Activated CD8-positive, alpha-beta memory T cell treated with anti-CD3 and anti-CD28 coated beads, Interleukin-2, amount 10 ng/mL, durations not matched to agents 7 days and 5 days (primary cell): ENCODE measurements at places on chromosomes 16 and 17.

DNA sequence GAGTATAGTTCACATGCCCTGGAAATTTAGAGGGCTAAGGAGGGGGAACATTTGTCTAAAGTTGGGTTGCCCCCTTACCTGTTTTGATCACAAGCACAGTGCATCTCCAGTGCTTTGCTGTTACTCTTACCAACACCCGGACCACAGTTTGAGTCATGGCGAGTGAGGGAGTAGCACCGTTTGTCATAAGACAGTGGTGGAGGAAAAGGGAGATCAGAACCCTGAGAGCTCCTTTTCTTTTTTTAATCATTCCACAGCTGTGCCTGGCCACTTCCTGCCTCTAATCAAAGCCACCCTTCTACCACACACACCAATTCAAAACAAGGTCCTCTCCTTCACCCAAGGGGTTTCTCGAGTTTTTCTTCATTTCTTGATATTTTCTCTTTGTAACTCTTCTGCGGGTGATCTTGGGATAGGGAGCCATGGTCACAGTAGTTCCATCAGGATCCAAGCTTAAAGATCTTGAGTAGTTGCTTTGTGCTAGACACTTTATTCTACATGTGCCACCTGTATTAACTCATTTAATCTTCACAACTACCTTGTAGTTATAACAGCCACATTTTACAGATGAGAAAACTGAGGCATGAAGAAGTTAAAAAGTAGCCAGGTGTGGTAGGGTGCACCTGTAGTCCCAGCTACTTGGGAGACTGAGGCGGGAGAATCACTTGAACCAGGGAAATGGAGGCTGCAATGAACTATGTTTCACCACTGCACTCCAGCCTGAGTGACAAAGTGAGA is 5.0 kb upstream of the MYL4 start:
- peak; percentile 89 for DNase-seq

GRCh38 chr17:37726891-37727675 is 17.8 kb downstream of the HNF1B start:
- no peak for DNase-seq

- DNase-seq, result no peak
These were observed 125.7 kb upstream of the CDH5 start for GRCh38 chr16:66240631-66241395.

- DNase-seq, result no peak
These were observed 16.7 kb upstream of the TOM1L1 start for GRCh38 chr17:54883939-54884338.

DNA sequence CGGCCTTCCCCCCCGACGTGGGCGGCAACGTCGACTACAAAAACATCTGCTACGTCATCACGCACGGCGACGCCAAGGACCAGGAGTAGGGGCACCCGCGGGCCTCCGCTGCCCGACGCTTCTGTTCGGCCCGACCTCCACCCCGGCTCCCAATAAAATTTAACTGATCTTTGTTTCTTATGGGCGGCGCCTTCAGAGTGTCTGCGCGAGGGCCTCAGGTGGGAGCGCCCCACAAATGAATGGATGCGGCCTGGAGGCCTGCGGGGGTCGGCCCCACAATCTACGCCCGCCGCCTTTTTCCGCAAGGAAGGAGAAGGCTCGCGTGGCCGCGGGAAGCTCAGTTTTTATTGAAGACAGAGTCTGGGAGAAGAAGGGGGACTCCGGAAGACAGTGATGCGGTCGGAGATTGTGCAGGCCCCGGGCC is 3.2 kb downstream of the MYL11 start:
- DNase-seq, result peak; percentile 93

GRCh38 chr17:64400642-64401041 is 10.0 kb upstream of the PECAM1 start:
- no peak for DNase-seq
